B cell (primary cell): ENCODE measurements at places on chromosomes 16 and 17.

GRCh38 chr16:47888734-47889133, 267.1 kb downstream of the ABCC12 start:
- DNase-seq, result no peak

DNA sequence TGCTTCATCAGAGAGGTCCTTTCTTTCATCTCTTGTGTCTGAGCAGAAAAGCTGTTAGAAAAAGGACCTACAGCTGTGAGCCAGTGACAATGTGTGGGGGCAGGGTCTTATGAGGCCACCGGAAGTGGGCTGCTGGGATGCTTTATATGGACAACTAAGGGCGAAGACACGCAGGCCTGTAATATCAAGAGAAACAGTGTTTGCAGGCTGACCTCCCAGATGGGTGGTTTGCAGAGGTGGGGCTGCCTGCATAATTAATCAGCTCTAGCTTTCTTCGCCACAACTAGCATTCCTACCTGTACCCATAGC, 30.4 kb upstream of the SALL1 start:
- no peak for DNase-seq

- DNase-seq, result no peak
Observed at GRCh38 chr16:72877374-72878028, 170.4 kb downstream of the ZFHX3 start.

DNA sequence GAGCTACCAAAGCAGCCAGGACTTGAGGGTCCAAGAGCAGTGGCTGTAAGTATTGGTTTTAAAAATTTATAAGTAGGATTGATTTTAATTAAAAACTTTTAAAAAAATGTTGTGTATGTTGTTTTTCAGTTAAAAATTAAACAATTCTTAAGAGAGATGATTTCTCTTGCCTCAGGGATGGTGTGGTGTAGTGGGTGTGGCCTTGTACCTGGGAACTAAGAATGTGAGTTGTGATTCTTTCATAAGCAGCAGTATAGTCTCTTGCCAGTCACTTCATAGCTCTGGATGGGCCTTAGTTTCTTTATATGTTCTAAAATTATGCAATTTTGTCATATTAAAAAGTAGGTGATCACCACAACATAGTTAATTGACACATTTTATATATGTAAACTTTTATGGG, 99.5 kb downstream of the FTO start:
- DNase-seq, result no peak

- no peak for DNase-seq
Observed at GRCh38 chr17:40298726-40299125, 10.3 kb upstream of the RARA start.

DNA sequence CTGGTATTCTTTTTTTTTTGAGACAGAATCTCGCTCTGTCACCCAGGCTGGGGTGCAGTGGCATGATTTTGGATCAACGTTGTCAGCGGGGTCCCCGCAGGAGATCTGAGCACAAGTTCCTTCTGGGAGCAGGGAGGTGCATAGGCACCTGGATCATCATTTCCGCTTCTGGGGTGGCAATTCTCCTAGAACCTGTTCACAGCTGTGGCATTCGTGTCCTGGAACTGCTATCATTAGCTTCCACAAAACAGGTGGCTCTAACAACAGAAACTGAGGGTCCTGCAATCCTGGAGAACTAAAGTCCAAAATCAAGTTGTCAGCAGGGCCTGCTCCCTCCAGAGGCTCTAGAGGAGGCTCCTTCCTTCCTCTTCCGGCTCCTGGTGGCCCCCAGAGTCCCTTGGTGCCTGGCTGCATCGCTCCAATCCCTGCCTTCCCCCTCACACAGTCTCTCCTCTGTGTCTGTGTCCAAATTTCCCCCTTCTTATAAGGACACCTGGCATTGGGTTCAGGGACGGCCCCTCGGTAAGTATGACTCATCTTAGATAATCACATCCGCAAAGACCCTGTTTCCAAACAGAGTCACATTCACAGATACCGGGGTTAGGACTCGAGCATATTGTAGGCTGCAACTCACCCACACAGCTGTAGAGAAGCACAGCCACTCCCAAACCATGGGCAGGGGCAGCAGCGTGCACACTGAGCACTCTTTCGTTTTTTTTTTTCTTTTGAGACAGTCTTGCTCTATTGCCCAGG, 43.5 kb upstream of the KLHDC4 start:
- DNase-seq, result peak; percentile 73

- DNase-seq, result peak; percentile 74
Observed at GRCh38 chr17:8192070-8192815, 2.3 kb upstream of the BORCS6 start.

- no peak for DNase-seq
Observed at GRCh38 chr16:872436-873242, 72.1 kb upstream of the GNG13 start.

GRCh38 chr16:11306997-11307638, 26.0 kb upstream of the PRM1 start:
- DNase-seq, result no peak

DNA sequence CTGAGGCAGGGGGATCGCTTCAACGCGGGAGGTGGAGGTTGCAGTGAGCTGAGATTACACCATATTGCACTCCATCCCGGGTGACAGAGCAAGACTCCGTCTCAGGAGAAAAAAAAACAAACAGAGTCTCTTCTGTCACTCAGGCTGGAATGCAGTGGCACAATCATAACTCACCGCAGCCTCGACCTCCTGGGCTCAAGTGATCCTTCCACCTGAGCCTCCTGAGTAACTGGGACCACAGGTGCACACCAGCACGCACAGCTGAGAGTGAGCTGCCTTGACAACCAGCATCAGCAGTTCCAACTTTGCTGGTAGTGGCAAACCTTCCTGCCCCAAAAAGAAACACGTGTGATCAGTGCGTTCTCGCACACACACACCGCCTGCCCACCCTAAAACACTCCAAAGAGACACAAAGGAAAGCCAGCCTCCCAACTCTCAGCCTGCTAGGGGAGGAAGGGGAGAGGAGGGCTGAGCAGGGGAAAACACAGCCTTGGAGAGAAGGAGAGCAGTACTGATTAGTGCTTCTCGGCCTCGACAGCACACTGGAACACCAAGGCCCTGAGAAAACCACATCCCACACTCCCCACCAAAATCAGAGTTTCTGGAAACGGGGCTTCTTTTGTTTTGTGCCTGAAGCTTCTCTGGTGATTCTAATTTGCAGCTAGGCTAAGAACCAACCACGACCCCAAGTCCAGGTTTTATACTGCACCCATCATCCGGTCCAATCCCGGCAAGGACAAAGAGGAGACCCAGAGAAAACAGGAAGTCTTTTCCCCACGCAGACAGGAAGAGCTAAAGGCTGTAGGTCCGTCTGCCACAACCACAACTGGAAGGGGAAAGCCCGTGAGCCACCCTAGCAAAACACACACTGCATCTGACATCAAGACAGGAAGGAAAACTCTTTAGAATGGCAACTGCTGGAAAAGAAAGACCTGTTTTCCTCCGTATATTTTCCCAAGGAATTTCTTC, 28.8 kb downstream of the ZCCHC14 start:
- DNase-seq, result peak; percentile 34

DNA sequence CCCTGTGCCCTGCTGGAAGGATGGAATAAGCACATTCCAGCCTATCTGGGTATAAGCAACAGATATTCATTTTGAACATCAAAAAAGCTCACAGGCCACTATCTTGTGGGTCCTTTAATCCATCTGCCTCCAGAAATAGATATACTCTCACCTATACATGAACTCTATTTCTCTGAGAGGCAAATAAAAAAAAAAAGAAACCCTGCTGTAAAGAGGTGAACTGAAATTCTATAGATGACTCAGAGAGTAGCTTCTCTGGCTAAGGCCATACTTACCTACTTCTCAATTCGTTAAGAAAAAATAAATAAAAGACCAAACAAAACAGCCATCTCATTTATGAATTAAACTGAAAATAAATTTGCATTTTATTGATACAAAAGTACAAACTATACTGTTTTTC, 86.3 kb downstream of the DYNLRB2 start:
- DNase-seq, result no peak

DNA sequence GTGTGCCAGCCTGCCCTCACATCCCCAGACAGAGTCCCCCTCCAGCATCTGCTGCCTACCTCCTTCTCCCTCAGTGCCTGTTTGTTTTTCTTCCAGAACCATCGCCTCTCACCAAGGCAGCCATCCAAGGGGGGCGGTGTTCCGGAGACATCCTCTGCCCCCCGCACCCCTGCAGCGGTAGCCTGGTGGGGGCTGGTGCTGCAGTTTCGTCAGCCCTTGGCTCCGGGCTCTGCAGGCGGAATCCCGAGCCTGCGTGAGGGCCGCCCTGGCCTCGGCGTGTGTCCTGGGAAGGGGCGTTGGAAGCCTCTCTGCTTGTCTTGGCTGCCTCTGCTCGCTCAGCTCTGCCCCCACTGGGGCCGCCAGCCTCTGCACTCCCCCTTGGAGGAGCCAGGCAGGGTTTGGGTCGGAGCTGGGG, 126.0 kb upstream of the CIBAR2 start:
- DNase-seq, result no peak

- DNase-seq, result no peak
Observed at GRCh38 chr17:78550464-78550863, 26.7 kb downstream of the DNAH17 start.

- no peak for DNase-seq
Observed at GRCh38 chr17:78919861-78920450, 5.2 kb downstream of the TIMP2 start.

DNA sequence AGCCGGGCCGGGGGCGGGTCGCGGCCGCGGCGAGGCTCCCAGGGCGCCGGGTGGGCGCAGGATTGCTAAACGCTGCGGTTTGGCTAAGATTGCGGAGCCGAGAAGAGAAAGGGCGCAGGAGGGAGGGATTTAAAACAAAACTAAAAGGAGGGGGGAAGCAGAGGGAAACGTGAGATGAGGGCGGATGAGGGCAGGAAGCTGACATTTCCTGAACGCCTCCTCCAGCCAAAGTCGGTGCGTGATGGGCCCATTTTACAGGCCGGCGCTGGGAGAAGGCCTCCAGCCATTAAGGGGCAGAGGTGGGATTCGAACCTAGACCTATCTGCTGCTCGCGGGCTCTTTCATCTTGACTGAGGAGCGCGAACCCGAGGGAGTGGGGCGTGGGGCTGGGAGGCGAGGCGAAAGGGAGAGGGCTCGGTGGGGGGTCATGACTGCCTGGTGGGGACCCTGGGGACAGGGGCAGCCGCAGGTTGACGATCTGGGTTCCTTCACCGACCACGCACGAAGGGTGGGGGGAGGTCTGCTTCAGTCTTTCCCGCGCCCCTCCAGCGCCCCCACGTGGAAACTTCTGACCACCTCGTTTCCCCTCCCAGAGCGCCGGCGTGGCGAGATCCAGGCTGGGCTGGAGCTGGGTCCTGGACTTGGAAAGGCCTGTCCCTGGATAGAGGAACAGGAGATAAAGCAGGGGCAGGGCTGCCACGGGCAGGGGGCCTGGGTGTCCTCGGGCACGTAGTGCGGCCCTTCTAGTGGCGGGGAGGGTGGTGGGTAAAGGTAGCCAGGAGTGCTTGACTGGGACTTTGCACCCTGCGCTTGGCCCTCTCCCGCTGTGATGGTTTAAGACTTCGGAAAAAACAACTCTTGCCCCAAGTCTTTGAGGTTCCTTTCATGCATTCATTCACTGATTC, 3.8 kb upstream of the TAC4 start:
- DNase-seq, result peak; percentile 75

GRCh38 chr17:79065105-79065670, 9.4 kb upstream of the ENGASE start:
- peak; percentile 50 for DNase-seq

- no peak for DNase-seq
Observed at GRCh38 chr16:928526-928925, 42.3 kb downstream of the LMF1 start.

DNA sequence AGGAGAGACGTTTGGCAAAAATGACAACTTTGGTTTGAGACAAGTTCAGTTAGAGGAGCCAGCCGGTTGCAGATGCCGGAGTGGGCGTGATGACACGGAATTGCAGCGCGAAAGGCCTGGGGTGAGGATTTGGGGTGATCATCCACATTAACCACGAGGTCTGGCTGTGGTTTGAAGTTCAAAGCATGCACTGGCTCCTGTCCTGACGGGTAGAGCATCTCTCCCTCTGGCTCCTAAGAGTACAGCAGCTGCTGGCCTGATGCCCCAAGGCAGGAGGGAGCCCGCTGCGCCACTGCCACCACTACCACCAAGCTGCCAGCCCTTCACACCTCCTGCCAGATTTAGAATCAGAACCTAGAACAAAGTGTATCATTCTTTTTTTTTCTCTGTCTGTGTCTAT, 3.7 kb downstream of the RHBDL3 start:
- DNase-seq, result no peak

GRCh38 chr17:47012457-47012856, 33.4 kb upstream of the RPRML start:
- DNase-seq, result no peak

GRCh38 chr16:65469116-65469515, 347.3 kb upstream of the CDH11 start:
- no peak for DNase-seq

DNA sequence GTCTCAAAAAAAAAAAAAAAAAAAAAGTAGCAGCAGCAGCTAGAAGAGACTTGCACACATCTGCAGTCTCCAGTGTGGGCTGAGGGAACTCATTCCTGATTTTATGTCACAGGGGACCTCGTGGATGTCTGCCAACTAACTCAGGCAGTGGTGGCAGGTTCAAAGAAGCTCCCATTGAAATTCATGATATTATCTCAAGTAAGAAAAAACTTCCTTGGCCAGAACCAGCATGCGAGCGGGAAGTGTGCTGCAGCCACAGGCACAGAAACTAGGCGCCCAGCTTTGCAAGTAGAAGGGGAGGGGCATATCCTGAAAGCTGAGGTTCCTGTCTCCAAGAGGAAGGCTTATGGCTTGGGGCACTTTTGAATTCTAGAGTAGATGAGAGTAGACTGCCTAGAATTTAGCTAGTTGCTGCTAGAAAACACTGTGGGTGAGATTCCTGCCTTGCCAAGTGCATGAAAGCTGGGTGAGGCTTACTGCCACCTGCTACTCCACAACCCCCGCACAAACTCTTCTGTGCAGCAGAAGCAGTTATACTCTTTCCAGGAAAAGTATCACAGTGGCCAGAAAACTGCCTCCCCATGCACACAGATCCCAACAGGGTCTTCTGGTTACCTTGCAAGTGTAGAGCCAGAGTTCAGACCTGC, 603.8 kb upstream of the CA10 start:
- no peak for DNase-seq

- no peak for DNase-seq
Observed at GRCh38 chr17:77829843-77830799, 128.4 kb upstream of the TNRC6C start.

- no peak for DNase-seq
Observed at GRCh38 chr16:76268824-76269223, 8.4 kb upstream of the CNTNAP4 start.

DNA sequence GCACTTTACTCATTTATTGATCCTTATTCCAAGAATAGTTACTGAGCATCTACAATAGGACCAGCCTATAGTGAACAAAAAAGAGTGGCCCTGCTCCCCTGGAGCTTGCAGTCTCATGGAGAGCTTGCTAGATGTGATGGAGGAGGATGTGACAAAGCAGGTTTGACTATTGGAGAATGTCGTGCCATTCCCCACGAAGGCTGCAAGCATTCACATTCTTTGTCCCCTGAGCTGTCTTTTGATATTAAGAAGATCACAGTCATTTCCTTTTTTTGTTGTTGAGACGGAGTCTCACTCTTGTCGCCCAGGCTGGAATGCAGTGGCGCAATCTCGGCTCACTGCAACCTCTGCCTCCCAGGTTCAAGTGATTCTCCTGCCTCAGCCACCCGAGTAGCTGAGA, 115.0 kb upstream of the ADAMTS18 start:
- no peak for DNase-seq
